Activated CD4-positive, alpha-beta T cell treated with anti-CD3 and anti-CD28 coated beads, Interleukin-2, amount 50 U/mL, for 48 hours (primary cell): ENCODE measurements at places on chromosomes 2 and 18.

- DNase-seq, result no peak
These were observed 87.1 kb downstream of the TNS1 start for GRCh38 chr2:217915706-217916105.

DNA sequence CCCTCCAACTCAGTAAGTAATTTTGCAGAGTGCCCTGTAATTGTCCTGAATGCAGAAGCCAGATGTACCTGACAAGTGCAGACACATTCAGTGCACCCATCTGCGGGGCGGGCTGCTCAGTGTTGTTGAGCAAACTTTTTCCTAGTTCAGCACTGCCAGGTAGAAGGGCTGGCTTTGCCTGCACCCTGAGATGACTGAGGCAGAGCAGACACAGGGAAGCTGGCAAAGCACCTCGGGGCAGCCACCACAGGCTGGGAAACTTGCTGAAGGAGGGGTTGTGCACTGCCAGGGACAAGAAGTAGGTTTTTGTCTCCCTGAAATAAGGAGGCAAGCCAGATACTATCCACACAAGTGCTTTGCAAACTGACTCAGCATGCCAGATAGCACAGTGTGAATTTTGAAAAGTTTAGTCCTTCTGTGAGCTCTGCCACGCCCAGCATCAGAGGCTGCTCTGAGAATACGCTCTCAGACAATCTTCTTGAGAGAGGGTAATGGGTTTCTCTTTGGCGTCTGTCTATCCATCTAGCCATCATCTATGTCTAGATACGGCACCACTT, 62.3 kb downstream of the SOWAHC start:
- no peak for DNase-seq

- DNase-seq, result peak; percentile 26
These were observed 201.4 kb downstream of the SOCS6 start for GRCh38 chr18:70489986-70490933.

GRCh38 chr2:183495589-183496267, 371.5 kb downstream of the NUP35 start:
- no peak for DNase-seq

- no peak for DNase-seq
These were observed 5.3 kb downstream of the SAG start for GRCh38 chr2:233312874-233313273.
